ENCODE measurements at places on chromosomes 4 and X. TPM values are rescaled to one million over a fixed set of nuclear protein-coding genes. Genes with fewer than 3 reads are reported as not detected.

The SSX4B gene
- total RNA-seq = not detected

- DNase-seq = no peak
These were observed 45.0 kb upstream of the MXD4 start for GRCh38 chr4:2306773-2307410.

The CCKAR gene
- total RNA-seq = not detected

- DNase-seq = no peak
These were observed 19.5 kb upstream of the CNKSR2 start for GRCh38 chrX:21354725-21355124.

All from cardiac septum (tissue), 1 donor.